ENCODE measurements at places on chromosomes 11 and 22.

- DNase-seq = no peak
Observed at GRCh38 chr11:70633610-70634009, 235.3 kb downstream of the CTTN start.

GRCh38 chr11:107504981-107505380 is 47.4 kb upstream of the CWF19L2 start:
- DNase-seq = no peak

GRCh38 chr11:16924826-16925560 is 89.2 kb downstream of the PLEKHA7 start:
- DNase-seq = peak; percentile 72

- no peak for DNase-seq
Observed at GRCh38 chr22:23086787-23087186, 16.5 kb downstream of the GNAZ start.

DNA sequence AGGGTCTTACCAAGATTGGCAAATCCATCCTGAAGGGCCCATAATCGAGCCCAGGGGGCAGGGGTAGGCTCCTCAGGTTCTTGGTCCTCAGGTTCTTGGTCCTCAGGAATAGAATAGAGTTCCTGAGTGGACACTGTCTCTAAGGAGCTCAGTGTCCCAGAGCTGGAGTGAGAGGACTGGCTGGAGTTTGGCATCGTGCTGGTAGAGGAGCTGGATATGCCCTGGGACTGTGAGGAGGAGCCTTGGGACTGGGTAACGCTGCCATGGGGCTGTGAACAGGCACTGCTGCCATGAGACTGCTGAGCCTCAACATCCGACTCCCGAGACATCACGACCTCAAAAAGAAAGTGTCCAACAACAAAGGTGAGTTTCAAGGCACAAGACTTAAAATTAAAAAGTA is 7.2 kb downstream of the CHEK2 start:
- DNase-seq = no peak

- DNase-seq = no peak
Observed at GRCh38 chr11:43941257-43941994, 1.0 kb upstream of the C11orf96 start.

DNA sequence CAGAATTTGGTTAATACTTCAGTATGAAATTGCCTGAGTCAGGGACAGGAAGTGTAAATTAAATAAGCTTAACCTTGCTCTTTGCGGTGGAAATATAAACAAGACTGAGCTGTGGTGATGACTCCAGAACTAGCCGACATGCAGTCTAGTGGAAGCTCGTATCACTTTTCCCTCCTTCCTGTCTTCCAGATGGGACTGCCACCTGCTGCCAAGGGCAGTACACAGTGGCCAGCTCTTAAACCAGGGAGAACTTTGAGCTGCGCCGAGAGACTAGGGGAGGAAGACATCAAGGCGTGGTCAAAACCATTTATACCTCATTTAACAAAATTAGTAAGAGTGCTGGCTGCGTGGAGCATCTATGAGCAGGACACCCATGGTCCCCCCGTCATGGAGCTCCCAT is 31.3 kb upstream of the CTTN start:
- DNase-seq = no peak

GRCh38 chr22:45578524-45579147 is 76.0 kb downstream of the FBLN1 start:
- no peak for DNase-seq

DNA sequence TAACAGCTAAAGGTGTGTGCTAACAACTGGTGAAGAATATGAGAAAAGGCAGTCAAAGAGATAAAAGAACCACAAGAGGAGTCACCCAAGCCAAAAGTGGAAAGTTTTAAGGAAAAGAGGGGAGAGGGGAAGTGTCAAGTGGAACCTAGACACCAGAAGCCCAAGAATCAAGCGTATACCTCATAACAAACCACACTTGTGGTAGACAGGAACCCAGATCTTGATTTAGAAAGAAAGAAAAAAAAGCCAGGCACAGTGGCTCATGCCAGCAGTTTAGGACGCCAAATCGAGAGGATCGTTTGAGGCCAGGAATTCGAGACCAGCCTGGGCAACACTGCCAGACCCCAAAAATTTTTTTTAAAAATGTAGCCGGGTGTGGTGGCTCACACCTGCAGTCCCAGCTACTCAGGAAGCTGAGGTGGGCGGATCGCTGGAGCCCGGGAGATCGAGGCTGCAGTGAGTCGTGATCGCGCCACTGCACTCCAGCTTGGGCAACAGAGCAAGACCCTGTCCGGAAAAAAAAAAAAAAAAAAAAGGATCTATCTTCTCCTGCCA is 877 bp downstream of the SLC25A17 start:
- DNase-seq = no peak

DNA sequence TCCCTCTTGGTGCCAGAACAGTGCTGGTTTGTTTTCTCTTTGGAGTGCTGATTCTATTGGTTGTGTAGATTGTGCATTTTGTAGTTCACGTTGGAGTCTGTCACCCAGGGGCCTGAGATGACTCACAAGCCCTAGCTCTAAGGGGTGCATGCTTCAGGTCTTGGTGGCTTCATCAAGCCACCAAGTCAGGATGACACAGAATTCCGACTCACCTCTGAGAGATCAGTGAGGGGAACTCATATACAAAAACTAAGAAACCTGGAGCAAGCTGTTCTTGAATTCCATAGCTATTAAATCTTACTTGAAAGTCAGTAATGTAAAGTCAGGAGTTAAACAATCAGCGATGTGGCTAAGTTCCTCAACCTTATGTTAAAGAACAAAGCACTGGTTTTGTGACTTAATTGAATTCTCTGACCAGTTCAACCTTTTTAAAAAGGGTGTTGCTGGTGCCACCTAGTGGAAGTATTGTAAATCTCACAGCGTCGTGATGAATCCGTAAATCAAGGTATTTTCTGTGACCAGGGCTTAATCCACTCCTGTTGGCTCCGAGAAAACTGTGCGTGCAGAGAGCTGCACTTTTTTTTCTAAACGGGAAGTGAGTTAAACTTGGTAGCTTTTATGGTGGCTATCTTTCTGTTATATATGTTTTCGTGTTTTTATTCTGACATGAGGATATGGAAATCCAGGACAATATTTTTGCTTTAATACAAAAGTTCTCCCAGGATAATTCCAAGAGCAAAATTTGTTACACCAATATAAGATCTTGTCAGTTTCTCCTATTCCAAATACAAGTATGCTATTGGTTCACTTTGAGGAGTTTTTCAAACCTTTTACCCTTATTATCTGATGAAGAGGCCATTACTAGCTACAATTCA is 14.6 kb downstream of the MMP13 start:
- DNase-seq = peak; percentile 88

DNA sequence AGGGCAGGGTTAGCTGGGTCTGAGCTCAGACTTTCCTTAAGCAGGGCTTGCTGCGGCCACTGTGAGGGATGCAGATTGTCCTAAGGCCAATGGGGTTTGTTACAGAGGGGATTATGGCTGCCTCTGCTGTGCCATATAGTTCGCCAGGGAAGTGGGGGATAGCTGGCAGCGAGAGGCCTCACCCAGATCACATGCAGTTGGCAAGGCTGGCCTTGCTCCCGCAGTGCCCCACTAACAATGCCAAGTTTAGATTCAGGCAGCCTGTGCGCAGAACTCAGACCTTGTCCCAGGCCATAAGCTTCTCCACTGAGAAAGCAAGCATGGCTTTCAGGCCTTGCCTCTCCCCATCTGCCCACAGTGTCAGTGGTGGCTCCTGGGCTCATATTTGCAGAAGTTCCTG is 4.7 kb upstream of the APOL2 start:
- DNase-seq = no peak

DNA sequence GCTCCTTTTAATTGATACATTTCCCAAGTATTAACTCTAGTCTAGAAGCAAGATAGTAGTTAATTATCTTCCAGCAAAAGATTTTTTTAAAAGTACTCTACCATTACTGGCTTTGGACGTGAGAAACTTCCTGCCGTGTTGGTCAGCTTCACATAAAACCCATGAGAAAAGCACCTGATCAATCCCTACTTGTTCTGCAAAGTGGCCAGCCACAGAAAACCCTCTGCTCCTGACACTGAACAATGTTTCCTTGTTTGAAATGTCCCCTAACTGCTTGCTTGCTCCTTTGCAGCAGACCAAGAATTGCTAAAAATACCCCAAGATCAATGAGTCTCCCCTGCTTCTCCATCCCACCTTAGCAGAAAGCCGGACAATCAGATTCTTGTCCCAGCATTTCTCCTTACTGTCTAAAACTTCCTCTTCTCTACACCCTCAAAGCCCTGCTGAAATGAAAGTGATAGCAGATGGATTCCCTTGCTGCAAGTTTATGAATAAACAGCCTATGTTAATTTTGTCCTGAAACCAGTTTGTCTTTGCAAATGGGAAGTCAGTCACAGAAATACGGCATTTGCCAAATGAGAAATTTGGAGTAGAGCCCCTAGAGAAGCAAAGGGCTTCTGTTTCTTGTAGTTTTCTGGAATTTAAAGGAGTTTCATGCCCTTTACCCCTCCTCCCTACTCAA is 207.1 kb upstream of the ARHGAP20 start:
- DNase-seq = no peak

GRCh38 chr22:19395276-19395675 is 36.3 kb downstream of the HIRA start:
- DNase-seq = no peak

DNA sequence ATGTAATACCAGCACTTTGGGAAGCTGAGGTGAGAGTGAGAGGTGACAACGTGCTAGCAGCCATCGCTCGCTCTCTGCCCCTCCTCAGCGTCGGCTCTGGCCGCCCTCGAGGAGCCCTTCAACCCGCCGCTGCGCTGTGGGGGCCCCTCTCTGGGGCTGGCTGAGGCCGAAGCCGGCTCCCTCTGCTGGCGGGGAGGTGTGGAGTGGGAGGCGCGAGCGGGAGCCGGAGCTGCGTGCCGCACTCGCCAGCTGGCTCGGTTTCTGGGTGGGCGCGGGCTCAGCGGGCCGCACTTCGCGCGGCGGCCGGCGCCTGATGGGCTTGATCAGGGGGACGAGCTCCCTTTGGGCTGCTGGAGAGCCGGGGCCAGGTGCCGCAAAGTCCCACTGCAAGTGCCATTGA is 98.9 kb upstream of the UBASH3B start:
- peak; percentile 77 for DNase-seq

DNA sequence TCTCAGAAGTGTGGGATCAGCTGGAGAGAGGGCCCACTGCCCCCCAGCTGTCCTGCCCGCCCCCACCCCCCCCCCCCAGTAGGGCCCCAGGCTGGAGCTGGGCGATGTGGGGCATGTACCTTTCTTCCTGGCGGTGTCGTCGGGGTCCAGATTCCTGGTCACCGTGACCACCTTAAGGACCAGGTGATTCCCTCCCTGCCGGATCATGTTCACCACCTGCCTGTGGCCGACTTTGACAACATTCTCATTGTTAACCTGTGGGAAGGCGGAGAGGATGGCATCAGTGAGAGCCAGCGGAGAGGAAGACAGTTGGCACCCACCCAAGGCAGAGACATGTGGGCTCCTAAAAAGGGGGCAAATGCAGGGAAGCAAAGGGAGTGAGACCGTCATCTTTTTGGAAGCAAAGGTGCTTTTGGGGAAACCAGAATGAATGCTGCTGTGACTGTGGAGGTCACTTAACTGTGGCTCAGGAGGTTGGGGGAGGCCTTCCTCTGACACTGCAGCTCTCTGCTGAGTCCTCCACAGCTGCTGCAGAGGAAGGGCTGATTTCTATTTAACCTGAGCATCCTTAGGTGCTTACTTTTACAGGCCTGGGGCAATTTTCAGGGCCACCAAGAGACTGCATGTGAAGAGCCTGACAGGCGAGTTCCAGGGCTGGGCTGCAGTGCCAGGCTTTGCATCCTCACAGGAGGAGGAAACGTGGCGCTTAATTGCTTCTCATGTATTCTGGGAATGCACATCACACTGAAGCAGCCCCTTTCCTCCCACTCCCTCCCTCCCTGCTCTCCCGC is 104.5 kb downstream of the CTTN start:
- DNase-seq = peak; percentile 54

DNA sequence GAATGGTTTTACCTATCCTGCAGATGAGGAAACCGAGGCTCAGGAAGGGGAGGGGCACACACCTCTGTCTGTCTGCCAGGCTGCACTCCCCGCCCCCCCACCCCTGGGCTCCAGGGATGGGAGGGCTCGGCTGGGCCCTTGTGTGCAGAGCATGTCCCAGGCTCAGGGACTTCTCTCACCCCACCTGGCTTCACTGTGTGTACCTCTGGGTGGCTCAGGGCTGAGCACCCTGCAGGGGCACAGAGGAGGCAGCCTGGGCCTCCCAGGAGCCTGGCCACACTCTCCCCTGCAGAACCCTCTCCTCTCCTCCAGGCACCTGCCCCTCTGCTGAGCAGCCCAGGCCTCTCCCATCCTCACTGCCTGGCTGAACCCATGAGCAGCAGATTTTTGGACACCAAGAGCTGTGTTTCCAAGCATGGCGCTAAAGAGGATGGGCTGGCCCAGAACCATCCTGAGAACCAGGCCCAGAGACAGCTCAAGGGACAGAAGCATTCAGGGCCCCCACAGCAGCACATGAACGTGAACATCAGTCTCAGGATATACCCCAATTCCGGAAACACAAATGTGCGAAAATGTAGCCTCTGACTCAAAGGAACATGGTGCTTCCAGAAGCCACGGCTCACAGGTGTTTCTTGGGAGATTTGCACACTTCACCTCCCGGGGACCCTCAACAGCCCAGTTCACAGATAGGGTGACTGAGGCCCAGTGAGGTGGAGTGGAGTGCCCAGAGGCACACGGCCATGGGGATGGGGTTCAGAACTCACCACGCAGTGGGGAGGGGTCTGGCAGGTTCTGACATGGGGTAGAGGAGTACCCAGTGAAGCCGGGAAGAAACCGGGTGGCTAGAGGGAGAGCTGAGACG is 10.5 kb downstream of the EMID1 start:
- no peak for DNase-seq

- no peak for DNase-seq
Observed at GRCh38 chr11:102830001-102830727, 13.2 kb downstream of the MMP3 start.

DNA sequence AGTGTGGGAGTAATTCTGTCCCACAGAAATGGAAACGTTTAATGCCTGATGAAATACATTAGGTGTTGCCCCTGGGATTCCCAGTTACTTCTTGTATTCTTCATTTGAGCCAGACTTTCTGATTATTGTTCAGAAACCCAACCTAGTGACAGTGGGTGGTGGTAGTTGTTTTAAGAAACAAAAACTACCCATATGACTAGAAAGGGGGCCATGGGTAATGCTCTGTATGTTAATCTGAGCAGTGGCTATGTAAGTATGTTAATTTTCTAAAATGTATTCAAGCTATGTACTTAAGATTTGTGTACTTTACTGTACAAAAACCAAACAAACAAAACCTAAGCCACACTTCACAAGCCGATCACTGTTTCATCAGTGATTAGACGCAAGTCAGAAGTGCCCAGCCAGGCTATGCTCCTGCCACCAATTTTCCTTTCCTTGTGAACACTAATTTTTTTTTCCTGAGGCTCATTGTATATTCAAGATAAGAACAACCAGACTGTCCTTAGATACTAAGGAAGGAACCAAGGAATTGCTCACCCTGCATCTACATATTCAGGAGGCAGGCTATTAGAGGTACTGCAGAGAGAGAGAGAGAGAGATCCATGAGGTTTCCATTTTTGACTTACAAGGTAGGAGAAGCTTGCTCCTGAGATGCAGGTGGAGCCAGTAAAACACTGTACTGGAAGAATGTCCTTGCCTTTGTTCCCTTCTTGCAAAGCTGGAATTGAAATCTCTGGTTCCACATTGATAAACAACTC is 122.7 kb downstream of the DBX1 start:
- no peak for DNase-seq

GRCh38 chr11:65662247-65662798 is 393 bp downstream of the RELA start:
- DNase-seq = no peak

All from neural progenitor cell (in vitro differentiated cells).